Stimulated activated CD4-positive, alpha-beta T cell treated with anti-CD3 and anti-CD28 coated beads, Interleukin-4, amount 100 ng/mL, for 48 hours (primary cell): ENCODE measurements at places on chromosomes 16 and 17.

DNA sequence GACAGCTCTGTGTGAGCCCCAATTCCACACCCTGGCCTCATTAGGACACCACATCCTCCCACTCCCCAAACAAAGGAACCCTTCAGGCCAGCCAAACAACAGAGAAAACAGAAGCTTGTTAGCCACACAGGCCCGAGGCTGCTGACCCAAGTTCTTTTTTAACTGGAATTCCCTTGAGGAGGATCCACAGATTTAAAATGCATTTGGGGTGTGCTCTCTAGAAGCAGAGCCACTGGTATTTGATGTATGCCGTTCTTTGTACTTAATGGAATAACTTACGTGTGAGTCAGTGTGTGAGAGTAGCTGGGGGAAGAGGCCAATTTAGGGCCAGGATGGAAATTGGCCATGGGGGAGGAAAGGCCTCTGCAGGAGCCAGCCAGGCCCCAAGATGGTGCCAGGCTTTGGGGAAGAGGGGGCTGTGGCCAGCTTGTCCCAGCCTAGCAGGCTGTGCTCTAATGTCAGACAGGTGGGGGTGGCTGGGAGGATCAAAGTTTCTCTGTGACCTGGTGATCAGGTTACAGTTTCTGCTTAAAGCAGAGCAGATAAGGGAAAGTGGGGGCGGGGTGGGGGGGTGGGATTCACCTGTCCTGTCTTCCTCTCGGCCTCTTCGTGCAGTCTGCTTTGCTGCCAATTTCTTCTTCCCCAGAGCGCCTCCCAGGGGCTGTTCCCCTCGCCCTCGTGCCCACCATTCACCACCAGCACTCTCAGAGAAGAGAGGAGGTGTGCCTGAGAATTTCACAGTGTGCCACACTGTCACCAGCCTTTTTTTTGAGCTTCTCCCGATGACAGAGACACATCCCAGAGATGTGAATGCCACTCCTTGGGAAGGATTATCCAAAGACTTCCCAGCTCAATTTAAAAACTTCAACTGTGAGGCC is 50.8 kb downstream of the TOM1L2 start:
- DNase-seq, result no peak

DNA sequence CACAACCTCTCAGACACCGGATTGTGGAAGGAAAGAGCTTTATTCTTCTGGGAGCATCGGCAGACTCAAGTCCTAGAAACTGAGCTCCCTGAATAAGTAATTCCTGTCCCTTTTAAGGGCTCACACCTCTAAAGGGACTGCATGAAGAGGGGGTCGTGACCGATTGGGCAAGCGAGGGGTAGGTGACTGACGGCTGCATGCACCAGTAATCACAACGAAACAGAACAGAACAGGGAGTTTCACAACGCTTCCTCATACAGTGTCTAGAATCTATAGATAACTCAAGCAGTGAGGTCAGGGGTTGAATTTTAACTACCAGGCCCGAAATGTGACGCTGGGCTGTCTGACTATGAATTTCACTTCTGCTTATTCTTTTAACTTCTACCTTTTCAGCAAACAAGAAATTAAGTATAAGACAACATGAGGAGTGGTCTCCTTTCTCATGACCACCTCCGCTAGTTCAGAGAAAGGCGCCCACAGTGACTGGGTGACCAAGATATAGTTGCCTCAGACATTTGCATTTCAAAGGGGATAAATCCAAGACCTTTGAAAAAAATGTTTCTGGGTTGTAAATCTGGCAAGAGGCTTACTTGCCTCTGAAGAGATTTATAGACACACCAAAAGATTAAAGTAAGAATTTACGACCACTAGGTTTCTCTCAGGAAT is 88.4 kb upstream of the ATF7IP2 start:
- DNase-seq, result no peak

DNA sequence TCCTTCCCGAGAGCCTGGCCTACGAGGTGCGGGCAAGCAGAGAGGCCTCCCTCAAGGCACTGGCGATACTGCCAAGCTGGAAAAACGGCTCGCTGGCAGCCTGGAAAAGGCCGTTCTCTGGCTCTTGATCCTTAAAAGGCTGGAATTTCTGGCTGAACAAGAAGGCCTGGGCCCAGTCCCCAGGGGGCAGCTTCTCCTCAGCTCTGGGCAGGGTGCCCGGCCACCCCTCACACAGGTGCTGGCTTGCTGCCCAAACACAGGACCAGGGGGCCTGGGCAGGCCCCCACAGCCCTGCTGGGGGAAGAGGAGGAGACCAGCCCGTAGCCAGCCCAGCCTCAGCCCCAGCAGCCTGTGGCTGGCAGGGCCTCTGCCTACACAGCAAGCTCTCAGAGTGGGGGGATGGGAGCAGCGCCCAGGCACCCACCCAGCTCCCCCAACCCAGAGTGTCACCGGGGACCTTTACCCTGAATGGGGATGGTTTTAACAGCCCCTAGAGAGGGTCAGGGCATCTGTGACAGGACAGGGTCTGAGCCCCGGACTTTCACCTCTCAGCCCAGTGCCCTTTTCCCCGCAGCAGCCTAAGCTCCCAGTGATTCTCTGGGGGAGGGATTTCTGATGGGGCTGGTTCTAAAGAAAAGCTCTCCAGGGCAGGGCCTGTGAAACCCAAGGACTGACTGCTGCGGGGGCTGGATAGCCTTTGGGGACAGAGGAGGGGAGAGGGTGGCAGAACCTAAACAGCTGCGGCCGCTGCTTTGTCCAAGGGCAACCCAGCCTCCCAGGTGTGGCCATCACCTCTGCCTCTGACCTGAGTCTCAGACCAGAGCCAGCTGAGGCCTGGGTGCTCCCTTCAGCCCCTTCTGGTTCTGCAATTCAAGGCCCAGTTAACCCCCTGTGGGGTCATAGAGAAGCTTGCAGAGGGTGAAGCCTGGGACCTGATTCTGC is 38.6 kb upstream of the TOB1 start:
- DNase-seq, result no peak

DNA sequence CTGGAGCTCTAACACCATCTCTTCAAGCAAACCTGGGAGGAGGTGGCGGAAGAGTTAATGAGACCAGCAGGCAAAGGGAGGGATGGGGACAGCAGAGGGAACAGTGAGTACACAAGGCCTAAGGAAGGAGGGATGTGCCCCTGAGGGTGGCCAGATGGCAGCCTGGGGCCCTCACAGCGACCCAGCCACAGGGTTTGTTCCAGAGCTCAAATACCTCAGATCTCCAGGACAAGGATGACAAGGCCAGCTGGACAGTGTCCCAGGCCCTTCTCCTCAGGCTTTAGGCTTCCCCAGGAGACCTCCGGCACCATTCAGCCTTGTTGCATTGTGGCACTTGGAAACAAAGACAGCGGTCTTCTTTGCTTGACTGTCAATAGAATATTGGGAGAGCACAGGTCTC is 14.9 kb downstream of the CDIP1 start:
- no peak for DNase-seq

- no peak for DNase-seq
These were observed 29.0 kb downstream of the MARCHF10 start for GRCh38 chr17:62778990-62779681.

DNA sequence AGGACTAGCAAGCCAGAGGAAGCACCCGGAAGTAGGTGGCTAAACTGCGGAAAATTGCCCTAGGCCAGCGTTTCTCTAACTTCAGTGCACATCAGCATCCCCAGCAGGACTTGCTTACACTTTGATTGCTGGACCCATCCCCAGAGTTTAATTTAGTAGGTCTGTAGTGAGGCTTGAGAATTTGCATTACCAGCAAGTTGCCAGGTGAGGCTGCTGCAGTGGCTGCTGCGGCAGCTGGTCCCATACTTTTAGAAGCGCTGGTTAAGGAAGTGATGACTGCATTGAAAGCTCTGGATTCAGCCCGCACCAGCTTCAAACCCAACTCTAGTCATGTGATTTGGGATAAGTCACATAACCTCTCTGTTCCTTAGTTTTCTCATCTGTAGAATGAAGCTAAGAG is 4.2 kb downstream of the EEF2K start:
- no peak for DNase-seq

- DNase-seq, result no peak
These were observed 18.7 kb upstream of the RBFOX3 start for GRCh38 chr17:79629548-79630049.

DNA sequence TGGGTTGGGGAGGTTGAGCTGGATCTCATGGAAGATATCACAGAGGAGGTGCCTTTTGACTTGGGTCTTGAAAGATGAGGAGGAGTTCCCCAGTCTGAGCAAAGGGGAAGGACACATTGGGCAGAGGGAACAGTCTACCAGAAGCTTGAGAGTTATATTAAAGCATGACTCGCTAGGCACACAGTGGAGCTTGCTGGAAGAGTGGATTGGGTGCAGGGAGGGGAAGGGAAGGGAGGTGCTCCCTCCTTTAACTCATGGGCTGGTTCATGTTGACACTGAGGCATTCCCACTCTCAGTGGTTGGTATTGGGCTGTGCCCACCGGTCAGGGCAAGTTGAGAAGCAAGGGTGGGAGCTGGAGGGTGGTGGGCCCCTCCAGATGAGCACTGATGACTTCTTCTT is 5.9 kb downstream of the TMEM98 start:
- DNase-seq, result no peak

- no peak for DNase-seq
These were observed 7.9 kb downstream of the WFIKKN2 start for GRCh38 chr17:50843150-50843905.
